CMK (cell line): ENCODE measurements at places on chromosomes 12 and 14.

DNA sequence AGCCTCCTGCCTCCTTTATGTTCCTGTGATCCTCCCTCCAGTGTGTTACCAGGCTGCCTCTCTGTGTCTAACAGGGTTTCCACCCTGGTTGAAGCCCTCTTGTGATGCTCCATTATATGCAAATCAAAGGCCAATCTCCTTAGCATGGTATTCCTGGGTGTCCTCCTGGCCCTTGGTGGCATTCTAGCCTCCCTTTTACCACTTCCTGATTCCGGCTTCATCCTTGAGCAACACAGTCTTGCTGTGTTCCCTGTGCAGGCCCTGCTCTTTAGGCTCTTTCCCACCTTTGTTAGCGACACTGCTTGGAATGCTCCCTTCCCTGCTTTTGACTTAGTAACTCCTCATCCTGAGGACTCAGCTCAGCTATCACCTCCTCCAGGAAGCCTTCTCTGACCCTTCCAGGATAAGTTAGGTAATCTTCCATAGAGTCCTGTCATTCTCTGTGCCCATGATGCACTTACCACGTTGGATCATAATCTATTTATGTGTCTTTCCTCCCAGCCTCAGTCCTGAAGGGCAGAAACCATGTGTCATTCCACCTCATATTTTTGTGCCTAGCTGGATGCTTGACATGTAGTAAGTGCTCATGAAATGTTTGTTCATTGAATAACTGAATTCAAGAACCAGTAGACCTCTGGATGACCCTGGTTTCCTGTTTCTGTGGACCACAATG, 37.3 kb downstream of the PRKCH start:
- no peak for DNase-seq

DNA sequence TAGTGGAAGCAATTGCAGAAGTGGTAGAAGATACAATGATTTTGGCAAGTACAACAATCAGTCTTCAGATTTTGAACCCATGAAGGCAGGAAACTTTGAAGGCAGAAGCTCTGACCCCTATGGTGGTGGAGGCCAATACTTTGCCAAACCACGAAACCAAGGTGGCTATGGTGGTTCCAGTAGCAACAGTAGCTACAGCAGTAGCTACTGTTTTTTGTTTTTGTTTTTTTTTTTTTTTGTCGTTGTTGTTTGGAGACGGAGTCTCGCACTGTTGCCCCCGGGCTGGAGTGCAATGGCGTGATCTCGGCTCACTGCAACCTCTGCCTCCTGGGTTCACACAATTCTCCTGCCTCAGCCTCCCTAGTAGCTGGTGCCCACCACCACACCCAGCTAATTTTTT, 47.4 kb downstream of the IFNG-AS1 start:
- no peak for DNase-seq

GRCh38 chr12:104951759-104952509, 6.2 kb downstream of the SLC41A2 start:
- DNase-seq, result no peak

DNA sequence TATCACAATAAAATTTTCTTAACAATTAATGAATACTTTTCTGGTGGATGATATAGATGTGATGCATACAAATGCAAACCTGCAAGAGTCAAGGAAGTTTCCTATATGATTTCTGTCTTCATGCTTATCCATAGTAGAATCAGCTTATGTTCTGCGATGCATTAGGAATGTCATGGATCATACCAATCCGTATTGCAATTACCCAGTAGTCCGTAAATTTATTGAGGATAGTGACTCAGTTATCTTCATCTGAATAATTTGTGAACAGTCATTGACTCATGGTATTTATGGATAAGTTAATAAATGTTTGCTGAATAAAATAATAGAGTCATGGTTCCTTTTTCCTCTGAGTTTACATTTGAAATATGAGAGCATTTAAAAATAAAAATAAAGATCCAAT, 483.4 kb downstream of the LRFN5 start:
- no peak for DNase-seq

GRCh38 chr12:125330645-125331341, 265.6 kb downstream of the AACS start:
- DNase-seq, result no peak

DNA sequence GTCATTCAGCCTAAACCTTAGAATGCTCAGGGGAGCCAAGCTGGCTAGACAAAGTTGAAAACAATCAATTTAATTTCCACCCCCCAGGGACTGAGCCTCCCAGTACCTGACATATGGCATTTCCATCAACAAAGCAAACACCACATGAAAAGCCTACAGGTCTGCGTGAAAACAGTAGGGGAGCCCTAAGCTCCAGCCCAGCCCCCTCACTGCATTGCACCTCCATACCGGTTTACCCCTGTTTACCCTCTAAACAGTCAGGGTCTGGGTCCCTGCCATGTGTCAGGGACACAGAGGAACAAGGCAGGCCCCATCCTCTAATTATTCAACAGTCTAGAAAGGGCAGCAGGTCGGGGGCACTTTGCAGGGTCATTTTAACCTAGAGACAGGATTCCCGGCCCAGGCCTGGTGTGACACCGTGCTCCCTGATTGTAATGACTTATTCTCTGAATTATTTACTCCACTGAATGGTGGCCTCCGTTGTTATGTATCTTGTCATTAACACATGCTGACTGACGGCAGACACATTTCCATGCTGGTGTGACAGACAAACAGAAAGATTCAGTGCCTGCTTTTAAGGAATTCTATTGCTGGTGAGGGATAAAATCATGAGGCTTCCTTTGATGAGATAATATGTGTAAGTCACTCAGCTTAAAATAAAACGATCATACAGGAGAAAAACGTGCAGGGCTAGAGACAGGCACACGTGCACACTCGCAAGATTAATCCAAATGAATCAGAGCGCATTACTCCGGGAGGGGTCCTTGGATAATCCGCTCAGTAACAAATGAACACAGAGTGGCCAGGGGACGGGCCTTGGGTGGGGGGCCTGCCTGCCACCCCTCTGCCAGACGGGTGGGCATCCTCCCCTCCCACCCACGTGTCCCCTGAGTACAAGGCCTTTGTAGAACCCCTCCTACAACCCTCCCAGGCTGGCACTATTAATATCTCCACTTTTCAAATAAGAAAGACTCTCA, 23.2 kb downstream of the CCDC88C start:
- DNase-seq, result no peak

- DNase-seq, result peak; percentile 51
Observed at GRCh38 chr12:132658149-132658894, 28.8 kb downstream of the POLE start.

DNA sequence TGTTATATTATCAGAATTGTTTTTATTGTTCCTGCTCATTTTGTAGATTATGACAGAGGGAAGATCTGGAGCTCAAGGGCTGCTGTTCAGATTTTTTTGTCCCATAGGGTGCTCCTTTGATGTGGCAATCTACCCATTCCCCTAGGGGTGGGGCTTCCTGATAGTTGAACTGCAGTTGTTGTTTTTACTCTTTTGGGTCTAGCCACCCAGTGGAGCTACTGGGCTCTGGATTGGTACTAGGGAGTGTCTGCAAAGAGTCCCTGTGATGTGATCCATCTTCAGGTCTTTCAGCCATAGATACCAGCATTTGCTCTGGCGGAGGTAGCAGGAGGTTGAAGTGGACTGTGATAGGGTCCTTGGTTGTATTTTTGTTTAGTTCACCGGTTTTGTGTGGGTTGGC, 57.9 kb upstream of the SLCO1B1 start:
- no peak for DNase-seq

GRCh38 chr14:101442451-101442850, 118.8 kb upstream of the DIO3 start:
- DNase-seq, result peak; percentile 4

DNA sequence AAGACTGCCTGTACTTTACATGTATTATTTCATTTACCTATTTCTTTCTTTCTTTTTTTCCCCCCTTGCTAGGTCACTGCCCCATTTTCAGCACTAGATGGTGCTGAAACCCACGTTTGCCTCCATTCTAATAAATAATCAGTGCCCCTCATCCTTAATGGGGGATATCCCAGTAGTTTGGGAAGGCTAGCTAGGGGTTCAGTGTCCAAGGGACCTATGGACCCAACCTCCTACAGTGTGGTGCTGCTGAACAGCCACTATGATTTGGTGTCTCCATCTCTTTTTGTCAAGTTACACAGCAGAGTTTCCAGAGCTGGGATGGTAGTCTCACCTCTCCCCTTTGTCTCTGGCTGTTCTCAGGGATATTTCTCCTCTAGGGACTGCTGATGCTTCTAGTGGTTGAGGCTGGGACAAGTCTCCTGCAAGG, 6.5 kb upstream of the HCFC2 start:
- no peak for DNase-seq

GRCh38 chr12:11943919-11944700, 126.6 kb upstream of the BCL2L14 start:
- no peak for DNase-seq

DNA sequence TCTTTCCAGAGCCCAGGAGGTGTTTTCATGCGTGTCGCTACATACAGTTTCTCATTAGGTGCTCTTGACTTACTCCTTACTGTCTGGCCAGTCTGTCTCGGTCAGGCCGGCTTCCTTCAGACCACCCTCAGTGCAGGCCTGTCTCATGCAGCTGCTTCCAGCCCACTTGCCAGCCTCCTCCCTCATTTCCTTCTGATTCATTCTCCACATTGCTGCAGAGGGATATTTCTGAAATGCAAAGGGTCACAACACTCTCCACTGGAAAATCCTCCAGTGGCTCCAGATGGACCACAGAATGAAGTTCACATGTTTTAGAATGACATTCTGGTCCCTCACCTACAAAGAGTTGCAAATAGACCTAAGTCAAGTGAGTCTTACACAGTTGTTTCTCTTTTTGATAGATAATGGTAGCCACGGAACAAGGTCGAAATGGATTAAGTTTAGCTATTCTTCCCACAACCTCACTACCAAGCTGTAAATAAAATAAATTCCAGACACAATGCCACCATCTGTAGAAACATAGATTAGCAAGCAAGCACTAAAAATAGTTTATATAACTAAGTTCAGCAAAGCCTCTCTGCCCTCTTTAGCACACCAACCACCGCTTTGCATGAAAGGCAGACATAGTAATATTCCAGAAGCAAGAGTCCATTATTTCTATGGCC, 146.9 kb downstream of the ESR2 start:
- no peak for DNase-seq
